ENCODE measurements at places on chromosomes 16 and 17. TPM values are rescaled to one million over a fixed set of nuclear protein-coding genes. Genes with fewer than 3 reads are reported as not detected.

ERCC4 gene
- total RNA-seq = 12.9 TPM

SDF2 gene
- 48.2 TPM for total RNA-seq

LRRC75A gene
- total RNA-seq = 5.6 TPM

CMTM2 gene
- 0.54 TPM for total RNA-seq

TPSB2 gene
- not detected for total RNA-seq

CDK5RAP3 gene
- total RNA-seq = 285 TPM

SHCBP1 gene
- total RNA-seq = 18.7 TPM

SLC13A2 gene
- not detected for total RNA-seq

PABPN1L gene
- not detected for total RNA-seq

TNFRSF17 gene
- not detected for total RNA-seq

QPRT gene
- 79.5 TPM for total RNA-seq

All from neural crest cell (in vitro differentiated cells).